ENCODE measurements at places on chromosomes 2 and 18.

GRCh38 chr2:233164967-233165366 lies 86.5 kb upstream of the ATG16L1 start:
- no peak for DNase-seq

GRCh38 chr18:69871363-69871762 lies 76.3 kb downstream of the CD226 start:
- no peak for DNase-seq

GRCh38 chr2:17607379-17607778 lies 66.9 kb downstream of the VSNL1 start:
- no peak for DNase-seq

DNA sequence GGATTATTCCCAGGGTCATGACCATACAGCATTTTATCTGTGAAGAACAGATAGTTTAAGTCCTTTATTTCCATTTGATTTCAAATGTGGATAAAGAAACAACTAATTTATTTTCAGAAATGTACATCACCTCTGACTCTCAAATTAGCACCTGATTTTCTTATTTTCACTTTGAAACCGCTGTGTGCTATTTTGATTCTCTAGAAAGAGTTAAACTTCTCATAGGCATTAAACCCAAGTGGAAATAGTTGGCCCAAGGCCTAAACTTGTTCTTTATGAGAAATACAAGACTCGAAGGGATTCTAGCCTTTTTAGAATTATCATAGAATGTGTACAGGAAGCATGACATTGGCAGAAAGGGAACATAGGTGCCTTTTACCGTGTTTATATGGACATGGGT lies 41.5 kb upstream of the LTBP1 start:
- DNase-seq = no peak

- DNase-seq = no peak
These were observed 441.4 kb downstream of the SLC4A3 start for GRCh38 chr2:220068846-220069245.

GRCh38 chr2:222711315-222711940 lies 40.0 kb downstream of the MOGAT1 start:
- DNase-seq = no peak

DNA sequence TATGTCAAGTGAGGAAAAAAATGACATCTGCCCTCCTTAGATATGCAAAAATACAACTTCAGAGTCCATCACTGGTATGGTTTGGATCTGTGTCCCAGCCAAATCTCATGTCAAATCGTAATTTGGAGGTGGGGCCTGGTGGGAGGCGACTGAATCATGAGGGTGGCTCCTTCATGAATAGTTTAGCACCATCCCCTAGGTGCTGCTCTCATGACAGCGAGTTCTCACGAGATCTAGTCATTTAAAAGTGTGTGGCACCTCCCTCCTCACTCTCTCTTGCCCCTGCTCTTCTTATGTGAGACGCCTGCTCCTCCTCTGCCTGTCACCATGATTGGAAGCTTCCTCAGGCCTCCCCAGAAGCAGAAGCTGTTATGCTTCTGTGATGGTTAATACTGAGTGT lies 5.9 kb upstream of the PSMA8 start:
- no peak for DNase-seq

DNA sequence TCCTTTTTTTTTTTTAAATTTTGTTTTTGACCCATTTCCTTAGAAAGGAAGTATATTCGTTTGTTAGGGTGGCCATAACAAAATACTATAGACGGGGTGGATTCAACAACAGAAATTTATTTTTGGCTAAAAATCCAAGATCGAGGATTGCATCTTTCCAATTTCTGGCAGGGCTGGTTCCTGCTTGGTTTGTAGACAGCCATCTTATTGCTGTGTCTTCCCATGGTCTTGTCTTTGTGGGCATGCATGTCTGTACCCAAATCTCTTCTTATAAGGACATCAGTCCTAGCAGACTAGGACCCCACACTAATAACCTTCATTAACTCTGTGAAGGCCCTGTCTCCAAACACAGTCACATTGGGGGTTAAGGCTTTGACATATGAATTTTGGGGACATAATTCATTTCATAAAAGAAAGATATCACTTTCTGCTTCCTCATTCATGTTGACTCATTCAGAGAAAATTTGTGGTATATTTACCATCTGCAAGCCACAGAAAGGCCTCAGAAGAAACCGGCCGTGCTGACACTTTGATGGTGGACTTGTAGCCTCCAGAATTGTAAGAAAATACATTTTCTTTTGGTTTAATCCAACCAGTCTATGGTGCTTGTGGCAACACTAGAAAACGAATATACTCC lies 262.1 kb downstream of the LPIN1 start:
- DNase-seq = no peak

GRCh38 chr18:12883372-12883683 lies 709 bp downstream of the PTPN2 start:
- no peak for DNase-seq

GRCh38 chr2:217362286-217362685 lies 502.4 kb upstream of the TNP1 start:
- no peak for DNase-seq

- DNase-seq = no peak
These were observed 19.7 kb downstream of the GNLY start for GRCh38 chr2:85713836-85714235.

- no peak for DNase-seq
These were observed 19.5 kb downstream of the BCL2 start for GRCh38 chr18:63299837-63300745.

DNA sequence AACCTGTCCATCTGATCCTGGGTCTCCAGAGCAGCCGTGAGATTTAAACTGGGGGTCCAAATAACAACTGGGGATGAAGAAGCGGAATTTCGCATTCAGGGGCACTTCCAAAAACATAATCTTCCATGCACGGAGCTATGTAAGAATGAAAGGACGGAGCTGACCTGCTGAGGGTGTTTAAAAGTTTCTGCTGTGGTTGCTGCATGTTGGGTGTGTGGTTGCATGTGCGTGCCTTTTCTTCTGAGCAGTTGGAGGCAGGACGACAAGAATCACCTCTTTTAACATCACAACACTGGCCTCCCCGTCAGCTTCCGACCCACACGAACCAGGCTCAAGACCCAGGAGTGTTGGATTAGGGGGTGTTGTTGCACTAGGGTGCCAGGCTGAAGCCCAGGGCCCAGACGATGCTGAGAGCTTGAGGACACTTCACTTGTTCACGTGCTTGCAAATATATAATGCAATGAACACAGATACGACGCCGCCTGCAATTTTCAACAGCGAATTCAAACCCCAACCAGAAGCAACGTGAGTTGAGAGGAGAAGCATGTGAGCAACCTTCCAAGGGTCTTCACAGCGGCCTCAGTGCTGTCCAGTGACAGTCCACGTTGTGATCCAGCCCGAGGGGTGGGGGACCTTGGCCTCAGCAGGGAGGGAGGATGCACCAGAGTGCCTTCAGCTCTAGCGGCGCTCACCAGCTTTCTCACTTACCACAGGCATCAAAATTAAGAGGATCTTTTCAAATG lies 76.0 kb upstream of the SALL3 start:
- no peak for DNase-seq

- no peak for DNase-seq
These were observed 133.3 kb upstream of the NOL4 start for GRCh38 chr18:34357944-34358580.

DNA sequence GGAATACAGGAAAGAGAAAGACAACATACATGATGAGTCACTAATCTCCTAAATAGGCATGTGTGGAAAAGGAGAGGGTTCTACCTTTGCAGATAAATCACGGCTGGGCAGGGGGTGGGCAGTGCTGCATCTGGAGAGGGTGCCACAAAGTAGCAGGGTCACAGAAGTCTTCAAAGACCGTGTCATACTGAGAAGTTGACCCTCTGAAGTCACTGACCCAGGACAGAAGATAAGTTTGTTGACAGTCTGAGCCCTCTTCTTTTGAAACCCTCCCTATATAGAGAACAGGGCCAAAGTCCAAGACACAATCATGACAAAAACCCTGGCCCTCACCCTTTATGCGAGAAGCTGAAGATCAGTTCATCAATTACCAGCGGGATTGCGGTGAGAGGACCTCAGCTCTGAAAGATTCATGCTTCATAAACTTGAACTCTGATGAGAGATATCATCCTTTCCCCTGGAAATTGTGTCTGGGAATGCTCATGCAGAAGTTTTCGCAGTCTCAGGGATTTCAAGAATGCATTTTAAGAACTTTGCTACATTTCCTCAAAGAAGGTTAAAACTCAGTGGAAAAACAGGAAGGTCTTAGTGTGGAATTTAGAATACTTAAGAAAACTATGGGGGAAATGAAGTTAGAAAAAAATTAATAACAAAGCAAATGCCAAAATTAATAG lies 129.5 kb downstream of the FAM124B start:
- no peak for DNase-seq

DNA sequence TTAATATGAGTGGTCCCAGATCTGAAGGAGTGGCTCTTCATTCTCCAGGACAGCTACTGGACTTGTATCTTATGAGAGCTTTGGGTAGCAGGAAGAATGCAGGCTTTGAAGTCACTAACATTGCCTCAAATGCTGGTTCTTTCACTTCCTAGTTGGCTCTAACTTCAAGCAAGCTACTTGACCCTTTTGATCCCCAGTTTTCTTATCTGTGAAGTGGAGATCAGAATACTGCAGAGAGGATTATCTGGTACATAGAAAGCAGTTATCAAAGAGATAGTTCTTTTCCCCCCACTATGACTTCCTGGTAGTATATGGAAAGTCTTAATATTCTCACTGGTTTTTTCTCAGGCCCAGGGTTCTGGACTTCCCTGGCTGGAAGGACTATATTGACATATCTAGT lies 3.4 kb upstream of the PLCL1 start:
- DNase-seq = no peak

DNA sequence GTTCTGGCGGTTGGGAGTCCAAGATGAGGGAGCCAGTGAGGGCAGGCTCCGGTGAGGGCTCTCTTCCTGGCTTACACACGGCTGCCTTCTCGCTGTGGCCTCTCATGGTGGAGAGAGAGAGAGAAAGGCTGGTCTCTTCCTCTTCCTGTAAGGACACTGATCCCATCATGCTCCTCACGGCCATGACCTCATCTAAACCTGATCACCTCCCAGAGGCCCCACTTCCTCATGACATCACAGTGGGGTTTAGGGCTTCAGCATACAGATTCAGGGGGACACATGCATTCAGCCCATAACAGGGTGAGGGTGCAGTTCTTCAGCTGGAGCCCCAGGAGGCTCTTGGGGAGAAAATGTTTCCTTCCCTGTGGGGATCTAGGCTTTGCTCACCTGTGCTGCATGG lies 29.2 kb downstream of the AGAP1 start:
- no peak for DNase-seq

DNA sequence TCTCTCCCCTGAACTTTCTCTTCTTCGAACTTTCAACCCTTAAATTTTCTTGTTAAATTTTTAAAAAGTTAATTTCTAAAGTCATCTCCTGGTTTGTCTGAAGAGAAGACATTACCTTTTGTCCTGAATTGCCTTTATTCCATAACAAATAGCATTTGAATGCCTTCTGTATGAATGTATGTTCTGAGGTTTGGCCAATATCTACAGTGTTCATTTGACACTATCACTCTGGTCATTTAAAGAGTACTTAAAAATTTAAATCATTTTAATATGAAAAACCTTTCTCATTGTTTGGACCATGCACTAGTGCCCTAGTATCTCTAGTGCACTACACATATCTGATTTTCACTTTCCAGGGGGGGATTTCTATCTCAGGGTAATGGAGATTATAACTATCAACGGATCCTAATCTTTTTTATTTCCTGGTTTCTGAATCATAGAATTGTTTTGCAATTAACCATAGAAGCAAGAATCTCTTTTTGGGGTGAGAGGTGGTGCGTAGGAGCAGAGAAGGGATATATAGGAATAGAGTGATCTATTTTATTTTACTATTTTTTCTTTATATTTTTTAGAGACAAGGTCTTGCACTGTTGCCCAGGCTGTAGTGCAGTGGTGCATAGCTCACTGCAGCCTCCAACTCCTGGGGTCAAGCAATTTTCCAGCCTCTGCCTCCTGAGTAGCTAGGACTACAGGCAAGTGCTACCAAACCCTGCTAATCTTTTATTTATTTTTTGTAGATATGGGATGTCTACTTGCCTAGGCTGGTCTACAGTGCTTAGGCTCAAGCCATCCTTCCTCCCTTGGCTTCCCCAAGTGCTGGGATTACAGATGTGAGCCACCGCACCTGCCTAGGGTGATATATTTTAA lies 25.5 kb downstream of the TANC1 start:
- DNase-seq = no peak

DNA sequence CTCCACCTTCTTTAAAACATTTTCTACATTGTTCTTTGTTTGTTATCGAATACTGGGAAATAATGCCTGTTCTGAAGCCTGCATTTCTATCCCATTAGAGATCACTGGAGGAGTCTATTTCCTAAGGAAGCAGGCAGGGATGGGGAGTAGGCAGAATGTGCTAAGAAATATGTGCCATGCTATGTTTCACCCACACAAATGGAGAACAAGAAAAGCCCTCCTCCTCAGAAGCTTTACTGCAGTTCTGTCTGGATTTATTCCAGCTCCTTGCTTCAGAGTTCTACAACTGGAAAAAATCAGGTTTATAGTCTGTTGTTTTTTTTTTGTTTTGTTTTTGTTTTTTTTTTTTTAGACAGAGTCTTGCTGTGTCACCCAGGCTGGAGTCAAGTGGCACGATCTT lies 825.1 kb downstream of the SLC4A3 start:
- no peak for DNase-seq

GRCh38 chr18:59127047-59127446 lies 12.6 kb upstream of the SEC11C start:
- no peak for DNase-seq

- no peak for DNase-seq
These were observed 20.4 kb downstream of the RBM43 start for GRCh38 chr2:151241224-151241623.

DNA sequence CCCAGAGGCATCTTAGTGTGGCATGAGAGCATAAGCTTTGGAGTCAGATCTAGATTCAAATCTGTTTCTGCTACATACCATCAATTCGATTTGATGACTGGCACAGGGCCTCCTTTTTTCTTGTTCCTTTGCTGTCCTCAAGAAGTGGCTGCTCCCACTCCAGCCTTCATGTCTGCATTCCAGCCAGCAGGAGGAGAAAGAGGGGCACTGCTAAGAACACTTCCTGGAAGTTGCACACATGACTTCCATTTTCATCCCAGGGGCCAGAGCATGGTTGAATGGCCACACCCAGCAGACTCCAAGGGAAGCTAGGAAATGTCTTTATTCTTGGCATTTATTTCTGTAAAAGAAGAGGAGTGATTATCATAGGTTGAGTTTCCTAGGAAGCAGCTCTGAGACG lies 50.4 kb downstream of the EML6 start:
- no peak for DNase-seq
